ENCODE measurements at places on chromosomes 13 and 19.

GRCh38 chr13:99941086-99941485 lies 30.5 kb downstream of the ZIC5 start:
- DNase-seq, result no peak

- DNase-seq, result no peak
Measured at GRCh38 chr13:108226184-108226583, 8.0 kb downstream of the ABHD13 start.

DNA sequence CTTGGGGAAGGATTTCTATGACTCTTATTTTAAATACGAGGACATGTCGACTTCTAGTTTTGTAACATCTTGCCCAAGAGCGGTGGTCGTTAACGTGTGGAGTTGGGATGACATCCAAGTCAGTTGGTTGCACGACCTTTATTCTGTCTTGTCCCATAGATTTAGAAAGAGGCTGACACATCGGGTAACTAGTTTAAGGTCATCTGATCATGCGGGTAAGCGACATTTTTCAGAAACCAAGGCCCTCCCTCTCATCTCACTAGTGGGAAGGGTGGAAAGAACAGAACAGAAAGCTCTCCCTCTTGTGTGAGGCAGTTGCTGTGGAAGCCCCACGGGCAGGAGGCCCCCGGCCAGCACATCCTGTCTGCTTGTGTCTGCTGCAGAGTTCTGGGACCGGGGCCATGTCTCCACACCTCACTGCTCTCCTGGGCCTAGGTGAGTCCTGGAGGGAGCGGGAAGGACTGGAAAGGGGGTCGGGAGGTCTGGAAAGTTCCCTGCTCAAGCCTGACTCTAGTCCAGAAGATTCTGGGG lies at the start of gene LAIR2:
Gene LAIR2, plus strand, starts transcription at position 314 of the 531 bp plus-strand sequence. Its CDS starts 88 bp downstream, at position 402.
- no peak for DNase-seq

GRCh38 chr13:100235311-100235901 lies 146.5 kb downstream of the PCCA start:
- no peak for DNase-seq

GRCh38 chr13:26050568-26051230 lies 1.1 kb downstream of the SHISA2 start:
- DNase-seq, result no peak

GRCh38 chr13:96091164-96092117 lies 1.5 kb downstream of the HS6ST3 start:
- no peak for DNase-seq

DNA sequence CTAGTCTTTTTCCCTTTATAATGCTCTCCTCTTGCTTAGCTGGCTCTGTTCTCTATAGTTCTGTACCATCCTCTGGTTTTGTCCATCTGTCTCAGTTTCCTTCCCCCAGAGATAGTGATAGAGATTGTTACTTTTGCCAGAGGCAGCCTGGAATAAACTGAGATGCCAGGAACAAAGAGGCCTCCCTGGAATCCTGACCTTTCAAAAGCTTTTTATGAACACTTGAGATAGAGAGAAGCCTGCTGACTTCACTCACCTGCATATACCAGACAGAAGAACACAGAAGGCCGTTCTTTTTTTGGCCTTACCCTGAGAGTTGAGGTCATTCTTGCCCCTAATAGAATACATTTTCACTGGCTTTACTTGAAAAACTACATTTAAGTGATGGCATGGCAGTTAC lies 150.2 kb downstream of the LHFPL6 start:
- no peak for DNase-seq

DNA sequence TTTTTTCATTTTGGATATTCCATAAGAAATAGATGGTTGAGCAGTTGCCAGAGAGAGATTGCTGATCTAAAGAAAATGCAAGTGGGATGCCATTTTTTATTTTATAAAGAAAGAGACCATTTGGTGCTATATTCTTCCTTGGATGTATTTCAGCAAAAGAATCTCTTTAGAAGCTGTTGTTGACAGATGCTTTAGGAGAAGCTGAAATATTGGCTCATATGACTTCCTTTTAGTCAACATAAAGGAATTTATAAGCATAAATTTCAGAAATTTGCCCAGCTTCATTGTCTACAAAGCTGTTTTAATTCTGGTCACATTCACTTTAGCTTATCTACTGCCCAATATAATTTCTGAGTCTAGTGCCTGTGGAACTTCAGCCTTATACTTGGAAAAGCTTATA lies 36.9 kb downstream of the POLR1D start:
- no peak for DNase-seq

DNA sequence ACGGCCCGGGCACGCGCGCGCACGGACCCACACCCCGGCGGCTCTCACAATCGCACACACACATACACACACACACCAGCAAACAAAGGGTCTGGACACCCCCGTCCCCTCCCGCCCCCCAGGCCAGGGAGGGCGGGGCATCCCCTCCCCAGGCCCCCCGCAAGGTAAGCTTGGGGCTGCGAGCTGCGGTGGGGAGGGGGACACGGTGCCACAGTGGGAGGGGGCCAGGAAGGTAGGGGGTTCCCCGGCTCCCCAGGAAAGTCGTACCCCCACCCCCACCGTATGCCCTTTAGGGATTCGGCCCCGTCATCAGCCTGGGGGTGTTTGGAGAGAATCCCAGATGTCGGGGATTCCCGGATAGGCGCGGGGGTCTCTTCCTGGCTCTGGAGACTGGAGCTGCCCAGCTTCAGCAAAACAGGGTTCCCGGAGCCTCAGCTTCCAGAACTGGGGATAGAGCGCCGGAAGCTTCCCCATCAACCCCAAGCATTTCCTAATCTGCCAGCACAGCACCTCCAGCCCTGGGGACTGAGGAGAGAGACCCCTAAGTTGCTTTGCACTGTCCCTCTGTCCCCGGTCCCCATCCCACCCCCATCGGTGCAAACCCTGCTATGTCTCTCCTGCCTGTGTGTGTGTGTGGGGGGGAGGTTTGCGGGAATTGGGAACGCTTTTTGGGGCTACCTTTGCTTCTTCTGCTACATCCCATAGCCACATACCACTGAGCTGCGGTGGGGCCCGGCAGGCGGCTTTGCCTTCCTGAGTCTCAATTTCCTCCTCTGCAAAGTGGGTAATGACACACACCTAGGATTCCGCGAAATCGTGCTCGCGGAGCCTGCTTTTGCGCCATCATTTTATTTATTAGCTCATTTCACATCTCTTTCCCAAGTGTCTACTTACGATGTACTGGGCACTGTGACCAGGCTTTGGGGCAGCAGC lies 1.8 kb upstream of the CDC37 start:
- no peak for DNase-seq

- no peak for DNase-seq
Measured at GRCh38 chr19:43560687-43561086, 14.6 kb downstream of the XRCC1 start.

- no peak for DNase-seq
Measured at GRCh38 chr13:21461131-21461530, 2.0 kb upstream of the ZDHHC20 start.

- DNase-seq, result peak; percentile 27
Measured at GRCh38 chr19:30784850-30785457, 412.8 kb downstream of the ZNF536 start.

GRCh38 chr13:61486496-61486895 lies 70.8 kb upstream of the PCDH20 start:
- DNase-seq, result no peak

DNA sequence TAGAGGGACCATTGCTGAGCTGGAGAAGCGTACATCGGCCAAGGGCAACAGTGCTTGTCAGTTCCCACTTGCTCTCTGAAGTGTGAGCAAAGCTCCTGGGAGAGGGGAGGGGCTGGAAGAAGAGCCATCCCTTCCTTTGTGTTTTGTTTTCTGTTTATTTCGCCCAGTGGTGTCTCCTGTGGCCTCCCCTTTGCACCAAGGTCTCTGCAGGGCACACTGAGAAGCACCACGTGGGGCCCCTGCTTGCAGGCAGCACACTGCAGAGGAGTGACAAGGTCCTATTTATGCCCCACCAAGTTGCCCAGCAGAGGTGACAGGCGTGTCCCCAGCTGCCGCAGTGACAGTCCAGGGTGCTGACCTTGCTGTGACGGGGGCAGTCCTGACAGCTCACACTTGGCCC lies 24.0 kb downstream of the GRIN2D start:
- DNase-seq, result no peak

DNA sequence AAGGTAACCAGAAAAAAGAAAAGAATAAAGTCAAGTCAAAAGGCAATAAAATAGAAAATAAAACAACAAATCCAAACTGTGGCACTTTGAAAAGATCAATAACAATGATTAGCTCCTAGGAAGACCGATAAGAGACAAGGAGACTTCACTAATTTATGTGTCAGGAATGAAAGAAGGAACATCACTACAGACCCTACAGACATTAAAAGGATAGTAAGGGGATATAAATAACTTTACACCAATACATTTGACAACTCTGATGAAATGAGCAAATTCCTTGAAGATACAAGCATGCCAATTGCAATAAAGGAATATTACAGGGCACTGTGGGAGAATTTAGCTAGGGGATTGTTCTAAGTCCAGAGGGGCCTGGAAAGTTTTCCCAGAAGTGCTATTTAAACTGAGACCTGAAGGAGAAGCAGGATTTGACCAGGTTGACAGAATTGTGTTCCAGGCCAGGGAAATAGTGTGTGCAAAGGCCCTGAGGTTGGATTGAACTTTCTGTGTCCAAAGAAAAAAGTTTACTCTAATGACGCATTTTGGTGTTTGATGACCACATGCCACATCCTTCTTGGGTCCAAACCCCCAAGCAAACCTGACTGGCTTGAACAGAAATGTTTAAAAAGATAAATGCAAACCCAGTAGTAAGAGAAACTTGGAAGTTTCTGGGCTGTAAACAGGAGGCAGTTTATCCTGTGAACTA lies 1.6 kb upstream of the C19orf38 start:
- DNase-seq, result no peak

DNA sequence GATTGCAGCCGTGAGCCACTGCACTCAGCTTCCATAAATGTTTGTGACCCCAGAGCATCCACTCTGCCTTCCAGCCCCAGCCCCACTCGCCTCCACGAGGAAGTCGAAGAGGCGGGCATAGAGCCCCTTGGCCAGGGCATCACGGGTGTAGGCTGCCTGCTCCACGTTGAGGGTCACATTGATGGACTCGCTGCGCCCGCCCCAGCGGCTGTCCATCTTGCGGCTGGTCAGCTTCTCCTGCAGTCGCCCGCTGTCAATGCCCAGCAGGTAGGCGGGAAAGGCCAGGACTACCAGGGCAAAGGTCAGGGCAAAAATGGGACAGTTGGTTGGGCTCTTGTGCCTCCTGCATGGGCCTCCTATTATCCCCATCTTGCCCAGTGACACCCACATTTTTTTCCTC lies 27.2 kb downstream of the MYO1F start:
- no peak for DNase-seq

DNA sequence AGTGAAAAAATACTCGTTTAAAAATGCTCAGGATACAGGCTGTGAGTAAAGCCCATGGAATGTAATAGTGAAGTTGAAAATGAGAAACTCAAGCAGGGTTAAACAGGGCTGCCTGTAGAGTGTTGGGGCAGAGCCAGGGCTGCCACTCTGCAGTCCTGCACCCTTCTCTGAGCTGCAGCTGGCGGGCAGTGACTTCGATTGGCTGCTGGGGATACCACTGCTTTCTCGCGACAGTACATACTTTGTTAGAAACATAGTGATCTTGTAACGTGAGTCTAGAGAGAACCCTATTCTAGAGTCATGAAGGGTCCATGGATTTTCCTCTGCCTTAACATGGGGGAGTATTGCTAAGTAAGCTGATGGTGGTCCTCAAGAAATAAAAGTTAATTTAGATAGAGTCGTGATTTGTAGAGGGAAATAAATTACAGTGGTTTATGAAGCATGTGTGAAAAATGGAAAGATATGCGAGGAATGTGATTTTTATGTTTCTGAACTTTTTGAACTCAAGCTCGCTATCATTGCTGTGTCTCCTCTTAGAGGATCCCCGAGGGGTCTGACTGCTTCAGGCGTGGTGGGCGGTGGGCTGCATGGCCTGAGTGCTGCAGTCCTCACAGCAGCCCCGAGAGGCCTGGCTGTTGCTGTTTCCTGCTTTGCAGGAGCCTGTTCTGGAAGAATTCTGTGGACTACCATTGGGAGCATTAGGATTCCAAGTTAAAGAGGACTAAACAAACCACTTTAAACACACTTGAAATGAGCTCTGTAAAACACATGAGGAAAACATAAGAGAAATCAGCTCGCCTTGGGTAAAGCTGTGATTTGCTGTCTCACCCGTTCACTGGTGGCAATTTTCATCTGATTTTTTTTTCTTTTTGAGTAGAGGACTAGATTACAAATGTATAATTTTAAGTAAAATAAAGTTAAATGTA lies 95.7 kb downstream of the ARHGEF7 start:
- DNase-seq, result no peak

DNA sequence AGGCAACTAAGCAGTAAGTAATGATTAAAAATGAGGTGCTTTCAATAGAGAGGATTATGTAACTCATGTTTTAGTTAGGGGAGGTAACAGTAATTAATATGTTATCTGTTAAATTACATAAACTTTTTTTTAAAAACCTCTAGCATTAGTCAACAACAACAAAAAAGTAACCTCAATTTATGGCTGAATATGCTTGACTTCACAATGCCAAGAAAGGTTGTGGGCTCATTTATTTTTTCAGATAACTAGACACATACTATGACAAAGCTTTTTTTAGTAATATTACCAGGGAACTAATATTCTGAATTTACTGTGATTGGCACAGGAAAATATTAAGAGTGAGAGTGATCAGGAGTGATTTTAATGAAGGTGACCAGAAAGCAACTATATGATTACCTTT lies 54.9 kb downstream of the KCNRG start:
- DNase-seq, result no peak

DNA sequence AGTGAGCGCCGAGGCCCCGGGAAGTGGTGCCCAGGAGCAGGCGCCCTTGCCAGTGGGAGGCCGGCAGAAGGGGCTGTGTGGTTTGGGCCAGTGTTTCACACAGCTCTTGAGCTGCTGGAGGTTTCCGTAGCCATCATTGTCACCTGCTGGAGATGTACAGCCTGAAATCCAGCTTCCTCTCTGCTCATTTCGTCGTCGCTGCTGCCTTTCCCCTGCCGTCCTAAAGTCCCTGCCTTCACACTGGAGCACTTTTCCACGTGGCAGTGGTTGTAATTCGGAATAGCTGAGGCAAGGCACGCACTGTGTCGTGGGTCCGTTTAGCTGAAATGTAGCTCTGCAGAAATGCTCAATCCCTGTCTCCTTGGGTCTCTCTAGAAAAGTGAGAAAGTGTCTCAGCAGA lies 13.2 kb downstream of the DAZAP1 start:
- no peak for DNase-seq

DNA sequence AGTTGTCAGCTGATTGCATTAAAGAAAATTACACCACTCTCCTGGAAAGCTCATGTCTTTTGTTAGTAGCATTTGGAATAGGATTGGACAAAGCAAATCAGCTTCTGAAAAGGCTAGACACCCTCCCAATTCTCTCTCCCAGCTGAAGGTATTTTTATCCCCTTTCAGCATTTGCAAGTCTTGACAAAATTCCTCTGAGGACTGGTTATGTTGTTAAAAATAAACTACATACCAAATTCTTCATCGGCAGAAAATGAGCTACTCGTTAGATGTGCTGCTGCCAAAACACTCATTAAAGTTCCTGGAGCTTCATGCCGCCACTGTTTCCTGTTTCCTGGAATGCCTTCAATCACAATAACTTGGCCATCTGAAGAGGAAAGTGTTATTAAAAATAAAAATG lies 37.1 kb downstream of the UTP14C start:
- no peak for DNase-seq

GRCh38 chr13:60753641-60754040 lies 356.6 kb downstream of the TDRD3 start:
- DNase-seq, result no peak
